ENCODE measurements at places on chromosomes 1 and 21.

DNA sequence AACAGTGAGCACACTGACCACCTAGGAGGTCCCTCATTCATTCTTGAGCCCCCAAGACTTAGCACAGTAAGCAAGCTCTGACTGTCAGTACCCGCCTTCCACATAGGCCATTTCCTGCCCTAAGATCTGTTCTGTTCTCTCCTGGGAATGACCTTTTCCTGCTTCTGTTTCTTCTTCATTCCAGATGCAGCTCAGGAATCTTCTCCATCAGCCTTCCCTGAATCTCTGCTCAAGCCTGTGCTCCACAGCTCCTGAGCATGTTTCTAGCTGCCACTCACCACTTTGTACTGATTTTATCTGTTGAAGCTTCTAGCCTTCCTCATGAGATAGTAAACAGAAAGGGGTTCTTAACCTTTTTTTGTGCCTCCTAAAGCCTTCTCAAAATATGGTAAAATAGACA, 56.6 kb downstream of the ZNF281 start:
- DNase-seq: no peak

DNA sequence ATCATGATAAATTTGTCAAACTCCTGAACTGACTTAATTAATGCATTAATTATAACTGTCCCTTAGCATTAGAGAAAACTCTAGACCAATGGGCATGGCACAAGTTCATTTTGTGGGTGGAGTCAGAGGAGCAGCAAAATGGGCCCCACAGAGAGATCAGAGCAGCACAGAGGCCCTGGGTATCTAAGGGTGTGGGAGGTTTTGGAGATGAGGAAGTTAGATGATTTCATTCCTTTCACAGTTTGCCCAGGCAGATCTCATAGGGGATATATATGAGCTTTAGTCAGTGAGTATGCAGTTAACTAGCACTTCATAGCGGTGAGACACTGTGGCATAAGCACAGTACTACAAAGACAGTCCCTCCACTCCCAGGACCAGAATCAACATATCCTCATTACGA, 117.3 kb downstream of the MAB21L3 start:
- DNase-seq: no peak

GRCh38 chr1:76379506-76379905, 305.0 kb downstream of the ST6GALNAC3 start:
- DNase-seq: no peak

- peak; percentile 50 for DNase-seq
Measured at GRCh38 chr1:226691247-226691646, 47.8 kb downstream of the ITPKB start.

DNA sequence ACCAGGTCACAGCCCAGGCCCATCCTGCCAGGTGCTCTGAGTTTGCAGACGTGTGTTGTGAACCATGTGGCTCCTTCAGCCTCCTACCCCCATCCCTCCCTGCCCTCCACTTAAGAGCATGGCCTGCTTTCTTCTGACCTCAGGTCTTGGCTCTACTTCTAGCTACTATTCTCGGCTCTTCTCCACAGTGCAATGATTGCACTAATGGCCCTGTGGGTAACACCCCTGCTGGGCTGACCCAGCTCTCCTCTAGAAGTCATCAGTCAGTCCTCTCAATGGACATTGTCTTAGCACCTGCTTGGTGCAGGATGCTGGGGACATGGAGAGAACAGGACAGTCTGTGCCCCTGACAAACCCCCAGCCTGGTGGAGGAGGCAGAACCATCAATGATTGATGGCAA, 22.2 kb upstream of the IFFO2 start:
- no peak for DNase-seq

- no peak for DNase-seq
Measured at GRCh38 chr1:76124196-76124595, 49.6 kb downstream of the ST6GALNAC3 start.

DNA sequence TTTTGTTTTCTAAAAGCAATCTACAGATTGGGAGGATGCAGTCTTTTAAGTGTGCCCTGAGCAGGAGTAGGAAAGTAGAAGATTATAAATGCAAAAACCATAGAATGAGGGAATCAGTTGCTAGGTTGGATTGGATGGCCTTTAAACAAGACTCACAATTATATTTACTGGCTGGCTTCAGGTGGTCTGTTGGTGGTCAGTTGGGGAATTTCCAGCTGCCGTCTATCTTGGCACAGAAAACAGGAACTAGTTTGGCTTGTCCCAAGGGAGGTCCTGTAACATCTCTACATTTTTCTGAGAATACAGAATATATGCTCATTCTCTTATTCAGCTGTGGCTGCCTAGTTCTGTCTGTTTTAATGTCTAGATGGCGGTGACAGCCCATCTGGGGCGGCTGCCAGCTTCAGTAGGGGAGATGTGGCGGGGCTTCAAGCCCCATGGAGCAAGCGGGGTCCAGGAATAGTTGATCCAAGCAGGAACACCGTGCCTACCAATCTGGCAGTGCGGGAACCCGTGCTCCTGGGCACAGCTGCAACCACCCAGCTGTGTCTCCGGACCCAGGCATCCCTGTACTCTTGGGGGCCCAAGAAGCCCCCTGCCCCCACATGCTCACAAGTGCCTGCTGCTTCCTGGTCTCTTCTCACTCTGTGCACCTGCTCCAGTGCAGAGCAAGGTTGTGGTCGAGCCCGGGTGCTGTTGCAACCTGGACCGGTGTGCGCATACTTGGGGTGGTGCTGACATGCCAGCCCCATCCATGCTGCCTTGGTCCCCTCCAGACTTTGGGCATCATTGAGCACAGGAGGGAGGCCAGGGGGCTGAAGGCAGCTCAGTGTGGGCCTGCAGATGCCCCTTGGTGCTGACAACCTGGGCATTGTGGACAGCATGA, 1182.6 kb downstream of the AMY1C start:
- DNase-seq: no peak

DNA sequence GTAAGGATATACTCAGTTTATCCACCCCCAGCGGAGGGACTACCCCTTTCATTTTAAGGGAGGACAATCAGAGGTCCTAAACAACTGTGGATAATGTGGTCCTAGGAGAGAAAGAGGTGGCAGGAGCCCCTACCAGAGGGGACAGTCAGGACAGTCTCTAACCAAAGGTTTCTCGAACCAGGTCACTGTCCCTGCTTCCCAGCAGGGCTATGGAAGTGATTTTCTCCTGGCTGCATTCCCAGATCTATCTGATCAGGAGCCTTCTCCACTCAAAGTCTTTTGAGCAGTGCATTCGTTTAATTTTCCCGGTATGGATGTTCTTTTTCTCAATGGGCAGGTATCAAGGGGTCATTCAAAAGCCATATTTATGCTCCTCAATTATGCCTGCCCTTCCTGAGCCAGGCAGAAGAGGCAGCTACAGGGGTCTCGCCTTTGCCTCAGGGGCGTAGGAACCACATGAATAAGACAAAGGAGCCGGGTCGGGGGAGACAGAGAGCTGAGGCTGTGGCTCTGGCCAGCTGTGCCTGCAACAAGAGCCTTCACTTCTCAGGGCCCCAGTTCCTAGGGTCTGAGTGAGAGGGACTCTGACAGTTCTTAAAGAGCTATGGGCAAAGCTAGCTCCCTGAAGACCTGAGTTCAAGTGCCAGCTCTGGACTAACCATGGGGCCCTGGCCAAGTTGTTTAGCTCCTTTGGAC, 62.5 kb upstream of the DMRTB1 start:
- no peak for DNase-seq

- no peak for DNase-seq
Measured at GRCh38 chr1:245673881-245674414, 519.2 kb downstream of the KIF26B start.

GRCh38 chr1:239930686-239931262, 160.9 kb upstream of the FMN2 start:
- DNase-seq: no peak

GRCh38 chr1:10586125-10586524, 111.4 kb downstream of the PEX14 start:
- DNase-seq: no peak

DNA sequence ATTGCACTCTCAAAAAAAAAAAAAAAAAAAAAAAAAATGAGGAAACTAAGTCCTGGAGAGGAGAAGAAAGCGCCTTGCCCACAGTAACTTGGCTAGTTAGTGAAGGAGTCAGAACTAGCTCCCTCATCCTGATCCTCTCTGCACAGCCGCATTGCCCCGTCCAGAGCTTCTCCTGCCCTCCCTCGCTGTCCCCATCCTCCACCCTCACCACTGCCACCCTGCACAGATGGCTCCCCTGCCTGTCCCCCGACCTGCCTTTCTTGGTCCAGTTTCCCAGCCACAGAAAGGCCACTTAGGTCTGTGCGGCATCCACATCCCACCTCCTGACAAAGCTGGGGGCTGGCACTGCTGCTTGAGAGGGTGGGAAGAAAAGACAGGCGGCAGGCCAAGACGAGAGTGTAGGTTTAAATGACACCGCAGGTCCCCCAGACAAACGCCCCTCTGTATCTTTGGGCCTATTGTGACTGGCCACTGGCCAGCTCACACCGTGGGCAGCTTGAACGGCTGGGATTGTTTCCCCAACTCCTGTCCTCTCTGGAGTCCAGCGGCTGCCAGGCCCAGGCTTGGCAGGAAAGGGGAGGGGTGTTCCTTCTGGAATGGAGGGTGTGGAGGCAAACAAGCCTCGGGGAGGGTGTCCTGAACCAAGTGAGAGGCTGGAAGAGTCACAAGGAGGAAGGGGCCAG, 20.2 kb downstream of the NCMAP start:
- DNase-seq: no peak

- no peak for DNase-seq
Measured at GRCh38 chr1:31510304-31510703, 66.0 kb upstream of the TINAGL1 start.

DNA sequence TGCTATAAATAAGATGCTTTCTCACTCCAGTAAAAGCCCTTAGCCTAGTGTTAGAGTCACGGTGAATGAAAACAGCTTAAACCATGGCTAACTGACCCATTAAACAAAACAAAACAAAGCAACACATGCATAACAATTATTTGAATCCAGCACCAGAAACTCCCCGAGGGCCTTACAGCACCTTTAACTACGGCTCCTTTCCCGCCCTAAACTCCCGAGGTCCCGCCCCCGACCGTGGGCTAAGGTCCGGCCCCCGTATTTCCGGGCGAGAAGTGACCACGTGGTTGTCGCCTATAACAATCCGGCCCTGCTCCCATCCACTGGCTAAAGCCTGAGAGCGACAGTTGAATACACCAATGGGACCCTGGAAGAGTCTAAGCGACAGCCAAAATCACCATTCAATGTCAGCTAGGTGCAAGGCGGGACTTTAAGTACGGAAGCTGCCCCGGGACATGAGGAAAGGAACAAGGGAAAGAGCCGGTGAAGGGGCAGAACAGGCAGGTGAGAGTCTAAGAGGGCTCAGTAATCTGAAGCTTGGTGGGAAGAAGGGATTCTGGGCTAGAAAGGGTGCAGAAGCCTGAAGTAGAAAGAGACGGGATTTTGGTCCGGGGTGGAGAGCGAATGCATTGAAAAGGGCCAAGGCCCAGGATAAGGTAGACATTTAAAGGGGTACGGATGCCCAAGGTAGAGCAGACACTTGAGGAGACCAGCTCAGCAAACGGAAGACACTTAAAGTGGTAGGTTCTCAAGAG, at the start of gene FLAD1:
FLAD1 (plus strand) TSS at position 448 of the 752 bp plus-strand sequence. CDS start 351 bp downstream, outside the sequence.
- peak; percentile 74 for DNase-seq
